ENCODE measurements at places on chromosomes 3 and 15.

DNA sequence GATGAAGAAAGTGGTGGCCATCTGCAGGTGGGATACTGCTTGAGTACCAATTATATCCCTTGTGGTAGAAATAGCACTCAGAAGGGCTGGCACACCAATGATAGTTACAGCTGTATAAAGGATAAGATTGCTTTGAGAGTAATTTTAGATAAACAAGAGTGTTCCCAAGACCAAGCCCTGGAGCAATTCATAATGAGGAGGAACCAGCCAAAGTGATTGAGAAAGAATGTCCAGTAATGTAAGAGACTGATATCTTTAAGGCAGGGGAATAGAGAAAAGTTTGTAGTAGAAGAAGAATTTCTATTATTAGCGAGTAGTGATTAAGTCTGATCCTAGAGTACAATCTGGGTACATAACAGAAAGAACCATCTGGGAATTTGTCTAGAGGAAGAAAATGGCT, 945.1 kb downstream of the OTOL1 start:
- no peak for DNase-seq

GRCh38 chr3:113243846-113244245, 32.5 kb downstream of the BOC start:
- no peak for DNase-seq

DNA sequence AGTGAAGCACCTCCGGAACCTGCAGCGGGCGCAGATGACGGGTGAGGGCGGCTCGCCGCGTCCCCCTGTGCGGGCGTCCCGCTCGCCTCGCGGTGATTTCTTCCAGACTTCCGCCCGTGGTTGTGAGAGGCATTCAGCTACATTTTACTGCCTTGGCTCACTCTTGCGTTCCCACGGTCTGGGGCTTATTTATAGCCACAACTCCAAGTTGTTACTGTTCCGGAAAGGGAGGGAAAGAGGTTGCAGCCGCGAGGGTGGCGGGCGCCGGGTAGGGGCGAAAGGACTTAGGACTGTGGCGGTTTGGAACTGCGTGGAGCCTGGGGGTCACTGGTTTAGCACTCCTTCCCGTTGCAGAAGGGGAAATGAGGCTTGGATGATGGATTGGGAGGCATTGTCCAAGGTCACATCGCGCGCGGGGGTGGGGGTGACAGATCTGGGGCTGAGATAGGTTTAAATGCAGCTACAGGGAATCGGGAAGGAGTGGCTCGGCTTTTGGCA, 1.1 kb downstream of the HES1 start:
- peak; percentile 75 for DNase-seq

DNA sequence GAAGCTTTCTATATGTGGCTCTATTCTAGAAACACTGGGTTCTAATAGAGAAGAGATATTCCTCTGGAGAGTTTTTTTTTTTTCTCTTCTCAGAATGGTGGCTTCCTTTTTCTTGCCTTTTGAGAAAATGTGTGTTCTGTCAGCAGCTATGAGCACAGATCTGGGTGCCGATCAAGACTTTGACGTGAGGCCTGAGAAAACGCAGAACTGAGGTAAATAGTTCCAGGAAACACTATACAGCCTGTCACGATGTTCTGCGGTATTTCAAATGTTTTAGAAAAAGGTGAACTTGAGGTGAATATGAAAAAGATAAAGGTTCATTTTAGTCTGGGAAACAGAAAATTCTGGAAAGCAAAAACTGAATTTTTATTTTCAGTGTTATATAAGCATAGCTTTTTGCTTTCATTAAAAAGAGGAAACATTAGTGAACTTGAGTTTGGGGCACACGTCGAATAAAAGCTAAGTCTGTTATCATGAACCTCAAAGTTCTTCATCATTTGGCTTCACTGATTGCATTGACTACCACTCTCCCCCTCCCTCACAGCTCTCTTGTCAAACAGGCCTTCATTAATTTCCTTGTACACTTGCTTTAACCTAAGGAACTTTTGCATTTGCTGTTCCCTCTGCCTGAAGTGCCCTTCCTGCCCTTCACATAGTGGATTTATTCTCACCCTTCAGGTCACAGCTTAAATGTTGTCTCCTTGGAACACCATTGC, 265.1 kb downstream of the NFKBIZ start:
- DNase-seq: no peak

- no peak for DNase-seq
These were observed 139.3 kb upstream of the PEX5L start for GRCh38 chr3:180176059-180176458.

DNA sequence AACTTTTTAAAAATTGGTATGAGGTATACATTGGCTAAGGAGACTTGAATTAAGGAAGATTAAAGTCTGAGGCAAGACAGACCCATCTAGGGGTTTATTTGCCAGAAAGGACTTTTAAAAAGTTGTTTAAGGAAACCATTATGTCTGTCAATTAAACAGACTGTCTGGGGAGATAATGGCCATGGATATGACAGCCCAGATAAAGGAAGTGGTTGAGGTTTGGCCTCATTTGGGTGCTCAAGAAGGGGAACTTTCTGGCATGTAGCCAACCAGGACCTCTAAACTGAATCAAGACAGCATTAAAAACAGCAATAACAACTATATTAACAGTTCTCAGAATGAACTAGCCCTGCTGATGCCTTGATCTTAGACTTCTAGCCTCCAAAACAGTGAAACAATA, 9.9 kb upstream of the CD200R1L start:
- DNase-seq: no peak

- DNase-seq: no peak
These were observed 70.0 kb upstream of the WDR72 start for GRCh38 chr15:53829471-53829870.

DNA sequence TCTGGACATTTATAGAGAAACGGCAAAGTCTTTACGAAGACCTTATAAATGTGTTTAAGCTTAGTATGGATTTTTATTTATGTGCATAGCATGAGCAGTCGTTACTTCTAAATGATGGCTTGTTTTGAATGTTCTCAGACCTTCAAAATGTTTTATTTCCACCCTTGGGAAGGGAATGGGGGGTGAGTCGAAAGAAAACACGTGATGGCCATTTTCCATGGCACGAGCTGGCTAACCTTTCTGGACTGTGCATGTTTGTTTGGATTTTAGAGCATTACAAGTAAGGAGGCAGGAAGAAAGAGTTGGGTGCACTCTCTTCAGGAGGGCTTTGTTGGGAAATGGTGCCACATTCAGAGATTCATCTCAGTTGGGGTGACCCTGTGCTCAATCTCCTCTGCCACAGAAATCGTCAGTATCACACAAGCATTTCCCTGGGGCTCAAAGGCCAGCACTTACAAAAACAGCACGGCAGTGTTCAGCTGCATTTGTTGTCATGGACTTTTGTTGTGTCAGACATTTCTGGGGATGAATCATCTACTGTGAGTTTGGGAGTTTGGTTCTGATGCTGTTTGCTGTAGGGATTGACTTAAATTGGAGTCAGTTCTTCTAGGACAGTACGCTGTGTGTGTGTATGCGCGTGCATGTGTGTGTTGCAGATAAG, 52.3 kb upstream of the ADAMTS9 start:
- peak; percentile 25 for DNase-seq

DNA sequence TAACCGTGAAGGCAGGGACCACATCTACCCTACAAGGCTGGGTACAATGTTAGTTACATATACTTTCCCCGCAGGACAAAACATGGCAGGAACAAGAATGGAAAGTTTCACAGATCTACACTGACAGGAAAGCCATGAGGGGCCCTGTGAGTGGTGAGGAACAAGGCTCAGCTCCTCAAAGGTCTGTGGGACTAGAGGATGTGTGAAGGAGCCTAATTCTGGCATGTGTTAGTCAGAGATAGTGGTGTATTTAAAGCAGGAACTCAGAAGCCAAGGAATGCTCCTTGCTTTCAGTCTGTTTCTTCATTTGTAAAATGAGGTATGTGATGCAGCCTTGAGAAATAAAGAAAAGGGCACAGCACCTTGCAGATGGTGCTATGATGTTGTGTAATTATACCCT, 25.1 kb downstream of the ETV5 start:
- peak; percentile 9 for DNase-seq

- DNase-seq: no peak
These were observed 210.3 kb downstream of the ULK4 start for GRCh38 chr3:41751597-41751996.

GRCh38 chr3:150751781-150752263, 11.1 kb downstream of the SIAH2 start:
- DNase-seq: no peak

GRCh38 chr15:60918234-60918959, 310.7 kb downstream of the RORA start:
- DNase-seq: no peak

DNA sequence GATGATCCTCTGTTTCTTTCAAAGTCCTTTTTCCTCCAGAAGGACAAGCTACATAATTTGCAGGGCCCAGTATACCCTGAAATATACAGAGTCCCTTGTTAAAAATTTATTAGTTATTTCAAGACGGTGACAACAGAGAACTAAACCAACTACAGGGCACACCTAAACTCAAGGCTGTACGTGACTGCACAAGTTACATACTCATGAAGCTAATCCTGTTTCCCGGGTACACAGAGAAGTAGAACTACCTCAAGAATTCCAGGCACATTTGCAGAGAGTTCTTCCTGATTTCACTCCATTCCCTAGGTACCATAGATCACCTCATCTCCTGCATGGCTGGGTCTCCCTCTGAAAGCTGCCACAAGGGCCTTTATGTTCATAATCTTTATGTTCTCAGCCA, 279.4 kb upstream of the ARL6 start:
- DNase-seq: no peak

DNA sequence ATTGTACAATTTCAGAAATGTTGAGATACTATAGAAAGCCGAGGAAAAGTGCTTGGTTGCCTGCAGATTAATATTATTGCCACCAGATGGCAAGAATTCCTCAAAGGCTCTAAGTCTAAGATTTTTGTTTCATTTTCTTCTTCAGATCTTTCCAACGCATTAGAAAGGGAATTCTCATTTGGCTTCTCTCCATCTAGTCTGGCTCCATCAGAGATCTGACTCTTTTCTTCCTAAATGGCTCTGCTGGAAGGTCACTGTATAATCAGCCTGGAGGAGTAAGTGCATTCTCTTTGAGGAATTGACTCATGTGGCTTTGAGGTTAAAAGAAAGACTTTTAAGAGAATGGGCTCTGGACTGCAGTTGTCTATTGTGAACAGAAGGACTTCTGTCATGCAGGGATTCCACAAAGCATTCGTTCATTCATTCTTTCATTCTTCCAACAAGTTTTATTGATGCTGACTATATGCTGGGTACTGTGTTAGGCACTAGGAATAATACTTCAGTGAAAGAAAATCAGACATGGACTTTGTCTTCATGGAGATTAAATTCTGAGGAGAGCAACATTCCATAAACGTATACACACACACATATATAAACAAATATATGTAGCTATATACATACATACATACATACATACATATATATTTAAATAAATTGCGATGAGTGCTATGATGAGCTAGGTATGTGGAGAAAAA, 55.3 kb downstream of the SLC28A2 start:
- peak; percentile 65 for DNase-seq

DNA sequence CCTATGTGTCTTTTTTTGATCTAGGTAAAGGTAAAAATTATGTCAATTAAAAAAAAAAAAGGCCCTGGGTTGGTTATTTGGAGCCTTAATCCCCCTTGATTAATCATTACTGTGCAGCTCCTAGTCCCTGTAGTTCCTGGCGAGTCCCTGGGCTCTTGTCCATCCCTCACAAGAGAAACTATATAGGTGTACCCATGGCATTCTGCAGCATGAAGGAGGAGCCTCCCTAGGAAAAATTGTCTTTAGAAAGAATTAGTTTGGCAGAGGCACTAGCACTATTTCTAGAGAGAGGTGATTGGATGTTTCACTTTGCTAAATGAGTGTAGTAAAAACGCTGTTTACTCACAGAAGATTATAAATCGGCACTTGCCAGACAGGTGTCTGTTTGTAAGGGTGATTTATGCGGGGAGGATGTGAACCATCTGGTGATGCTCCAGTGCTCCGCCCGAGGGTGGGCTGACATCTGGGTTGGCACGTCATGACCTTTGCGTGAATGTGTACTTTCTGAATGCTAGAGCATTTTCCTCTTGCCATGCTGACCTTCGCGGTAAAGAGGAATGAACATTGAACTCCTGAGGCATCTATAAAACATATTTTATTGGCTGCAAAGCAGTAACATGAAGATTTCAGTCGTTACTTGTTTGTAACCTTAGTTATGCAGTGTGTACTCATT, 12.6 kb downstream of the PLCL2 start:
- DNase-seq: peak; percentile 51

DNA sequence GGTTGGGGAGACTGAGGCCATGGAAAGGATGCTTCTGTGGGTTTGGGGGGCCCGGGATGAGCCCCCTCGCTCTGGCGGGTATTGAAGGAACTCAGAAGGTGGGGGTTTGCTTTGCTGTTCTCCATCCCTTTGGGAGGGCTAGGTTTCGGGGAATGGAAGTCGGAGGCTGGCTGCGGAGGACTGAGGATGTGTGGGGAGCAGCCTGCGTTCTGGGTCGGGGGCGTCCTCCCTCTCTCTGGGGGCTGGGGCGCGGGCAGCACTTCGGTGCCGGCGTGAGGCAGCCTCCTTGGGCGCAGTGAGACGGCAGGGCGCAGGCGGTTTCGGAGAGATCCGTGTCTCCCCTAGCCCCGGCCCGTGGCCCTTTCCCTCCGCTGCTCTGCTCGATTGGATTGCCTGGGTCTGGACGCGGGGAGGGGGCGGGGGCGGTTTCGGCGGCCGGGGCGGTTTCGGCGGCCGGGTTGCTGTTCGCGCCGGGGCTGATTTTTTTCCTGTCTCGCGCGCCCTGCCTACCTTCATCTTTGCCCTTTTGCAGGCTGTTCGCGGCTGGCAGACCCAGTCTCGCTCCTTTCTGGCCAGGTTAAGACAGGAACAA, 1.4 kb downstream of the PTPRG start:
- peak; percentile 43 for DNase-seq
